NCI-H446 treated with DMSO at 0.1 percent for 48 hours (cell line): ENCODE measurements at places on chromosomes 3 and 15.

- DNase-seq: no peak
Observed at GRCh38 chr3:169404520-169404890, 259.0 kb downstream of the MECOM start.

GRCh38 chr3:24145981-24146822 lies 201.1 kb downstream of the NR1D2 start:
- DNase-seq: no peak

DNA sequence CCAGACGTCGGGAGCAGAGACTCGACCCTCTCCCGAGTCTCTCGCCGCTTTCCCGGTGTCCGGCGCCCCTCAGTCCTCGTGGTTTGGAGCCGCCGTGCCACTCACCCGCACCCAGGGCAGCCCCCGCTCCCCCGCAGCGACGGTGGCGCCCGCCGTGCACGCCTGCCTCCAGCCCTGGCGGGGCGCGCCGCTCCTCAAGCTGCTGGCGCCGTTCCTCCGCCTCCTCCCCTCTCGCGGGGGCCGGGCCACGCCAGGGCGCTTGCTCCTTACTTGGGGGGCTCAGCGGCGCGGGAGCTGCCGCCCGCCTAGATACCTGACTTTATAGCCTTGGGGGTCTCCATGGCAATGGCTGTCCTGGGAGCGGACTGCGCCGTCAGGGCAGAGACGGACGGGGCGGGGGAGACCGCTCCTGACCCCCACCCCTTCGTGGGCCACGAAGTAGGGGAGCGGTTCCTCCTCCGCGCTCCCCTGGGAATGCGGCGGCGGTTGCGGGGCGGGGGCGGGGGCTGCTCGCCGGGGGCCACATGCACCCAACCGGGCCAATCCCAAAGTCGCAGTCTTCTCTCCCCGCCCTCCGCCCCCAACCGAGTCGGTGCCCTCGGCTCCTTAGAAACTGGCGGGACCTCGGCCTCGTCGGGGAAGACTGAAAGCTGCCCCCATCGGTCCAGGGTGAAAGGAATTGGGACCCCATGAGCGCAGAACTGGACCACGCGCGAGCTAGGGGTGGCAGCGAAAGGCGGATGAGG lies at the start of gene ANKRD63:
ANKRD63 (minus strand) TSS at position 196 of the 746 bp plus-strand sequence. CDS start 478 bp downstream, outside the sequence.
- no peak for DNase-seq

- DNase-seq: no peak
Observed at GRCh38 chr3:131141770-131142169, 115.1 kb downstream of the NEK11 start.

DNA sequence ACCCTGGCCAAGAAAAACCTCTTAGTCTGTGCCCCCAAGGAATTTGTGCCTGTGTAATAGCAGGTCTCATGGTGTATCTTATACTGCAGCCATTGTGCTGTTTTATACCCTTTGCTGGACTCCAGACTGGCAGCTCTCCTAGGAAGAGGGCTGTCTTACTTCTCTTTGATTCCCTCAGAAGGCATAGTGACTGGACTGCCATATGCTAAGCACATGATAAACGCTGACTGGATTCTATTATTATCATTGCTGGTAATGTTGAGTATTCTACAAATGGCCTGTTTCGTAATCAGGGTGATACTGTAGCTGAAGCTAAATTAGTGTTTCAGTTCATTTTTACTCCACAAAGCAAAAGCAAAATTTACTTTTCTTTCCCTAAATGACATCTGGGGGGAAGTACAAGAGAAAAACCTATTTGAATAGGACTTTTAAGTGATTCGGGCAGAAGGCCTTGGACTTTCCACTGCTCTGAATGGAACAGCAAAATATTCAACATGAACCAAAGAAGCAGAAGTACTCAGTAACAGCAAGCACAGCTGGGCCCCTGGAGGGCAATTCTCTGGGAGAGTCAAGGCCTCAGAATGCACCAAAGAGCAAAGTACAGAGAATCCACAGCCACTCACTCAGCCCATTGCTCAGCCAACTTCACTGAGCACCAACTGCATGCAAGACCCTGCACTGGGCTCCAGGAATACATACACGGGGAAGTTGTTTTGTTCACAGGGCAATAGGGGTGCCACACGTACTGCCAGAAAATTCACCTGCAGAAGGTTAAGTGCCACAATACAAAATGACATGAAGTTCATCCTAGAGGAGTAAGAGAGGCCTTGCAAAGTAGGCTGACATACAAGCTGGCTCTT lies 7.9 kb upstream of the BCL2A1 start:
- no peak for DNase-seq

- no peak for DNase-seq
Observed at GRCh38 chr15:27582726-27583410, 516.2 kb downstream of the OCA2 start.

DNA sequence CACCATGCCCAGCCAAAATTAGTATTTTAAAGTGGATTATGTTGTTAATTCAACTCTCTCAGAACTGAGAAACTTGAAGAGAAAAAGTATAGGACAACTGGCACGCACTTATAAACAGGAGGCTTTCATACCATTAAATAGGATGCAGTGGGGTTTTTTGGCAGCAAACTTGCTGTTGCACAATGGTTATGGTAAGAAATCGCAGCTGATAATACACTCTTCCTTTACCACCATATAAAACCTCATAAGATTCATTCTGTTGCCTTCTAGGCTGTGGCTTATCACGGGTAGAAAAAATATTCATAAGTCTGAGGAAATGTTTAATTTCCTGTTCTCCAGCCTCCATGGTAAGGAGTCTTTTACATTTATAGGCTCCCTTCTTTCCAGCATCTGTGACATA lies 95.3 kb downstream of the TMCO5A start:
- DNase-seq: no peak

DNA sequence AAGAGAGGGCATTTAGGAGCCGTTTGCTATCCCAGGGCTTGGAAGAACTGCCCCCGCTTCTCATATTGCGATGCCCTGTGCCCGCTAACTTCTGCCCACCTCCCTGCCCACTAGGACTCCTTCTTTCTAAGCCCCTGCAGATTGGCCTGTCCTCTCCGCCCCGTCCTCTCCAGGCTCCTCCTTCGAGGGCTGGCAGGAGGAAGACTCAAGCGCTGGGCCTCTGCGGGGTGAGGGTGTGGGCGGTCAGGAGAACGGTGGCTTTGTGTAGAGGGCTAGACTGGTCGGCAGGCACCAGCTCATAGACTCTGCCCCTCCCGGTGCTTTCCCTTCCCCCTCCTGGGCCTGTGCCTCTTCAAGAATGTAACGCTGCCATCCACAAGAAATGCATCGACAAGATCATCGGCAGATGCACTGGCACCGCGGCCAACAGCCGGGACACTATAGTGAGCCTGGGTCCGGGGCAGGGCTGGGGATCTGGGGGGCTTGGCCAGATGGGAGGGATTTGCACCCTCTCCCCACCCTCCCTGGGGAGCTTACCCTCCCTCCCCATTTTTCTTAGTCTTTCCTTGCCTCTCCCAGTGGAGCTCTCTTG lies 21.9 kb downstream of the PRKCD start:
- no peak for DNase-seq

DNA sequence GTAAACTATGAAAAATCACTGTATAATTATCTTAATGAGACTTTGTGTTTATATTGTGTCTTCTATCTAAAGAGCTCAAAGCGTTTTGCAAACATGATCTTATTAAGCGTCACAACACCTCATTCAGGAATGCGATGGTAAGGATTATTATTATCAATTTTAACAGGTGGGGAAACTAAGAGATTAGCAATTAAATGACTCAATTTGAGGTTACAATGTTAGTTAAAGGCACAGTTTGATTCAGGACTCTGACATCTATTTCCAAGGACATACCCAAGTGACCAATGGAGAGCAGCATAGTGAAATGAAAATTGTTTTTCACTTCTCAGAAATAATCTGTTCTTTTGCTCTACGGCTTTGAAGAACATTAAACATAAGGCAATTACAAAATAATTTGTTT lies 74.6 kb downstream of the FMN1 start:
- no peak for DNase-seq

GRCh38 chr3:133503409-133503808 lies 70.1 kb upstream of the CDV3 start:
- no peak for DNase-seq

GRCh38 chr3:194933465-194933864 lies 247.8 kb downstream of the FAM43A start:
- DNase-seq: no peak

DNA sequence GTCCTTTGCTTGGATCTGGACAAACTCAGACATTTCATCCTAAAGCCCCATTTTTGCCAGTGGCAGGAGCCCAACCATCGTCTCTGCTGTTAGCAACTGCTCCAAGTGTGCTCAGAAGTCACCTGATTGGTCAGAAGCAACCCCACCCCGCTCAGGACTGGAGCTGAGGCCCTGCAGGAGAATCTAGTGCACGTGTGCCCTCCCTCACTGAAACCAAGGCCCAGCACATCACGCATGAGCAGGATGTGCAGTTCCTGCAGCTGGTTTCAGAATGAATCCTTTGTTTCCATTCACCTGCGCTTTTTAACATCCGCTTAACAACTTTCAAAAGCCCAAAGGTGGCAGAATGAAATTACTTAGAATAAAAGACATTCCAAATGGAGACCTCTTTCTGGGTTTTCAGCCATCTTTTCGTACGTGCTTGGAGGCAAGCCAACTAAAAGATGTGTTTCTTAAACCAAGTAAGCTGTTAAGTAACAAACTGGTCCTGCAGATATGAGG lies 81.2 kb downstream of the SRGAP3 start:
- no peak for DNase-seq

- DNase-seq: no peak
Observed at GRCh38 chr15:50107157-50107556, 11.9 kb downstream of the ATP8B4 start.

GRCh38 chr3:177982034-177982433 lies 554.2 kb upstream of the KCNMB2 start:
- no peak for DNase-seq

DNA sequence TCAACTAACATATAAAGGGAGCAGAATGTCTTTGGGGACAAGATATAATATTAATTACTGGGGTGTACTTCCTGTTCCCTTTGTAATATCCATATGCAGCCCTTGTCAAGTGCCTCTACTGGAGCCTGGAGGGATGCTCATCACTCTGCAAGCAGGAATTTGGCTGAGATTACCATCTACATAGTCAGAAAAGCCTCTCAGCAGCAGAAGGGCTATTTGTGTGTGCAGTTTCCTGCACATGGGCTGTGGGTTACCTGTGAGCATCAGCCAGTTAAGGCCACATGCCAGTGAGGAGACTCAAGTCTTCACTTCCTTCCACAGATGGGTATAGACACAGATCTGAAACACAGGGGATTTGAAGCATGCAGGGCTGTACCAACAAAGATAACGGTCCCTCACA lies 278.1 kb upstream of the PLSCR5 start:
- no peak for DNase-seq

DNA sequence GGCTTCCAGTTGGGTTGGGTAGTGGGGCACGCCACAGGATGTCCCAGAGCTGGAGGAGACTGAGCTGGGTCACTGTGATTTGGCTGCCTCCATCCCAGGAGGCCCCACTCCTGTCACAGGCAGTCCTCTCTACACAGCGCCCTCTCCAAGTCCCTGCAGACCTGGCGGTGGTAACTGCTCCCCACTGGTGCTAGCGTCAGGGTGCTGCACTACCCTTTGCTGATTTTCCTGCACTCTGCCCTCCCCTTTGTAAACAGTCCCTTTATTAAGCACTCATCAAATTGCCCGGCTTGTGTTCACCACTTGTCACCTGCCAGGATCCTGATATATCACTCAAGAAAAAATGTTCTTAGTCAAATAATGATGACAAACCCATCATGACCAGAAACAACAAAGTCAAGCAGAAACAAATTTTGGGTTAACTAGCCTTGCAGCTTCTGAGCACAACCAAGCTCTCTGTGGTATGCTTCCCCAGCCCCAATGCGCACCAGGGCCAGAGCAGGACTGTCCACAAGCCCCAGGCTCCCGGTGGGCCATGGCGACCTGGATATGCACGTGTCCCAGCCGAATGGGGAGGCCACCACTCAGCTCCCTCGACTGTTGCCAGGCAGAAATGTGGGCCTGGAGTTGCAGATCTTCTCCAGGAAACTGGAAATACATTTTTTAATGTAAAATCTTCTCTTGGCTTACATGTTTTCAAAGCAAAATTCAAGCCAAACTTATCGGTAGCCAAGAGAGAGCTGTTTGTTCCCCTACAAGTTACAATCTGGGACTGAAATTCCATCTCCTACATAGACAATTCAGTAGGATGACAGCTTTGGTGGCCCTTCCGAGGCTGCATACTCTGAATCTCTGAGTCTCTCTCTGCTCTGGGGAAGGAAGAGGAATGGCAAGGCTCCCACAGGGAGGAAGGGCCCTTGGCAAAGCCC lies 24.5 kb downstream of the MEGF11 start:
- peak; percentile 6 for DNase-seq

GRCh38 chr15:95174301-95175259 lies 943.2 kb downstream of the MCTP2 start:
- DNase-seq: no peak

- DNase-seq: no peak
Observed at GRCh38 chr15:51398626-51399025, 57.2 kb downstream of the GLDN start.
